Activated CD4-positive, CD25-positive, alpha-beta regulatory T cell (primary cell): ENCODE measurements at places on chromosomes 2 and 18.

GRCh38 chr18:45645610-45646009 lies 30.3 kb downstream of the SLC14A2 start:
- DNase-seq = no peak

- no peak for DNase-seq
Measured at GRCh38 chr2:65878011-65878340, 445.6 kb upstream of the SPRED2 start.

- no peak for DNase-seq
Measured at GRCh38 chr2:150133623-150134022, 353.8 kb downstream of the RND3 start.

- DNase-seq = no peak
Measured at GRCh38 chr2:118846953-118847761, at the start of gene EN1. Gene EN1, minus strand, starts transcription at chr2:118847648. Its CDS starts 481 bp downstream, at chr2:118847167.

GRCh38 chr2:151665959-151666358 lies 68.3 kb downstream of the NEB start:
- DNase-seq = no peak

- no peak for DNase-seq
Measured at GRCh38 chr18:3652380-3653262, 202.6 kb downstream of the TGIF1 start.
